Activated naive CD4-positive, alpha-beta T cell treated with anti-CD3 and anti-CD28 coated beads for 36 hours (primary cell): ENCODE measurements at places on chromosomes 7 and 10. TPM values are rescaled to one million over a fixed set of nuclear protein-coding genes. Genes with fewer than 3 reads are reported as not detected.

TBXAS1 gene
- total RNA-seq = 0.83 TPM

MYPN gene
- not detected for total RNA-seq

C10orf120 gene
- total RNA-seq = not detected

ADRB1 gene
- not detected for total RNA-seq

ADGRA1 gene
- total RNA-seq = not detected

CFAP43 gene
- not detected for total RNA-seq

GRB10 gene
- 24.3 TPM for total RNA-seq

ZNF394 gene
- total RNA-seq = 26.5 TPM

MAT1A gene
- not detected for total RNA-seq

DNA sequence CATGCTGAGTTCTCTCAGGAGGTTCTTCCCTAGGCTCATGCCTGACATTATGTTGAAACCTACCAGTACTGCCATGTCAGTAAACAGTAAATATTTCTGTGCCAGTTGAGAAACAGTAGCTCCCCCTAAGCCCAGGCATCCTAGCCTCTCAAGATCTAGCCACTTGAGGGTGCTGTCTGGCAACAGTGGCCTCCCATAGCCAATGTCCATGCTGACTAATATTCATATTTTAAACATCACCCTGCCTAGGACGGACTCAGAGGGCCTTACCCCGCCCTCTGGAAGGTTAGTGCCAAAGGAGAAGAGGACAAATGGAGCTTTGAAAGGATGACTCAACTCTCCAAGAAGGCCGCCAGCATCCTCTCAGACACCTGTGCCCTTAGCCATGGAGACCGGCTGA, 7.7 kb downstream of the ACSM6 start:
- no peaks in the 10 kb centered on the region for H3K36me3 ChIP-seq
- no peaks in the 10 kb centered on the region for H3K4me1 ChIP-seq
- DNase-seq = no peak
- H3K27me3 ChIP-seq = no peaks in the 10 kb centered on the region
- H3K27ac ChIP-seq = no peak overlapping the region

GRCh38 chr10:30438021-30438850, 4.3 kb downstream of the MAP3K8 start:
- DNase-seq = no peak
- H3K4me1 ChIP-seq = peaks cover 38% of the 10 kb centered on the region
- peaks cover 25% of the 10 kb centered on the region for H3K36me3 ChIP-seq
- no peaks in the 10 kb centered on the region for H3K27me3 ChIP-seq
- H3K4me3 ChIP-seq = peak overlapping the region; percentile 73

- H3K4me1 ChIP-seq = no peaks in the 10 kb centered on the region
- no peak for DNase-seq
- H3K27me3 ChIP-seq = no peaks in the 10 kb centered on the region
- no peaks in the 10 kb centered on the region for H3K36me3 ChIP-seq
- H3K27ac ChIP-seq = no peak overlapping the region
- no peak overlapping the region for H3K4me3 ChIP-seq
These were observed 24.8 kb downstream of the FIGNL1 start for GRCh38 chr7:50425318-50425717.

DNA sequence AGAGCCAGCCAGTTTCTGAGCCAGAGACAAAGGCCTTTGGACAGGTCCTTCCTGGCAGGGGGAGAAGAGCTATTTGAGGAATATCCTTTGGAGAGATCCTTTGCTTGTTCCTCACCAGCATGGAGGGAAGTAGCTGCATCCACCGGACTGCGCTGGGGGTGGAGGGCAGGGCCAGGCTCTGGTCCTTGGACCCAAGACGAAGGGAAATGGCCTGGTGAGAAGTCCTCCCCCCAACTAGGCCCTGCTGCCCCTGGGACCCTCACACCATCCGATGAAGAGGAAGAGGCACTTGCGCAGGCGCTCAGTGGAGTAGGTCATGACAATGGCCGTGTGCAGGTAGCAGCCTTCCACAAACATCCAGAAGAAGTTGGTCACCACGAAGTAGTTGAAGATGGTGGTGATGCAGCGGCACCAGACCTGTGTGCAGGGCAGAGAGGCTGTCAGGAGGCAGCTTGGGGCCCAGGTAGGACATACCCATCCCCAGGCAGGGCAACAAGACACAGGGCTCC, 19.8 kb downstream of the CRHR2 start:
- H3K36me3 ChIP-seq = no peaks in the 10 kb centered on the region
- H3K27ac ChIP-seq = no peak overlapping the region
- H3K27me3 ChIP-seq = no peaks in the 10 kb centered on the region
- H3K4me3 ChIP-seq = no peak overlapping the region

DNA sequence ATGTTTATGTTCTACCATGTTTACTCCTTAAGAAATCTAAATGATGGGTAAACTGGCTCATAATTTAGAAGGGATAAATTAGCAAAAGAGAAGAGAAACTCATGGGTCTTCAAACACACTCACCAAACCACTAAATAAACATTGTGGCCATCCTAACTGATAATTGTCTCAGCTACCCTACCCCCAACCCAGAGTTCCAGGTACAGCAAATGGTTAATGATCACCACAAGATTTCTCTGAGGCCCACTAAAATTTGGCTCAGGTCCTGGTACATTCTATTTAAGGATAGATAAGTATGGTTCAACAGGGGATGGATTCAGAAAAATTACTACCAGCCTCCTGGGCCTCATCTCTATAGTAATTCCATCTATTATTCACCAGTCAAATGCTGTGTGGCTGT, 21.4 kb downstream of the SLC25A13 start:
- H3K27ac ChIP-seq = no peak overlapping the region
- no peak overlapping the region for H3K4me3 ChIP-seq
- H3K4me1 ChIP-seq = peaks cover 31% of the 10 kb centered on the region

DNA sequence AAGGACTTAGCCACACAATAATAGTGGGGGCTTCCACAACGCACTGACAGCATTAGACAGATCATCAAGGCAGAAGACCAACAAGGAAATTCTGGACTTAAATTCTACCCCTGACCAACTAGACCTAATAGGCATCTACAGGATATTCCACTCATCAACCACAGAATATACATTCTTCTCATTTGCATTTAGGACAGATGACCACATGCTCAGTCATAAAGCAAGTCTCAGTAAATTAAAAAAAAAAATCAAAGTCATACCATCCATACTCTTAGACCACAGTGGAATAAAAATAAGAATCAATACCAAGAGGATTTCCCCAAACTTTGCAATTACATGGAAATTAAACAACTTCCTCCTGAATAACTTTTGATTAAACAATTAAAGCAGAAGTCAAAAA, 155.9 kb downstream of the CDK14 start:
- peaks cover 4% of the 10 kb centered on the region for H3K27me3 ChIP-seq
- no peak for DNase-seq
- H3K4me1 ChIP-seq = no peaks in the 10 kb centered on the region
- H3K36me3 ChIP-seq = no peaks in the 10 kb centered on the region
- no peak overlapping the region for H3K4me3 ChIP-seq
- no peak overlapping the region for H3K27ac ChIP-seq

DNA sequence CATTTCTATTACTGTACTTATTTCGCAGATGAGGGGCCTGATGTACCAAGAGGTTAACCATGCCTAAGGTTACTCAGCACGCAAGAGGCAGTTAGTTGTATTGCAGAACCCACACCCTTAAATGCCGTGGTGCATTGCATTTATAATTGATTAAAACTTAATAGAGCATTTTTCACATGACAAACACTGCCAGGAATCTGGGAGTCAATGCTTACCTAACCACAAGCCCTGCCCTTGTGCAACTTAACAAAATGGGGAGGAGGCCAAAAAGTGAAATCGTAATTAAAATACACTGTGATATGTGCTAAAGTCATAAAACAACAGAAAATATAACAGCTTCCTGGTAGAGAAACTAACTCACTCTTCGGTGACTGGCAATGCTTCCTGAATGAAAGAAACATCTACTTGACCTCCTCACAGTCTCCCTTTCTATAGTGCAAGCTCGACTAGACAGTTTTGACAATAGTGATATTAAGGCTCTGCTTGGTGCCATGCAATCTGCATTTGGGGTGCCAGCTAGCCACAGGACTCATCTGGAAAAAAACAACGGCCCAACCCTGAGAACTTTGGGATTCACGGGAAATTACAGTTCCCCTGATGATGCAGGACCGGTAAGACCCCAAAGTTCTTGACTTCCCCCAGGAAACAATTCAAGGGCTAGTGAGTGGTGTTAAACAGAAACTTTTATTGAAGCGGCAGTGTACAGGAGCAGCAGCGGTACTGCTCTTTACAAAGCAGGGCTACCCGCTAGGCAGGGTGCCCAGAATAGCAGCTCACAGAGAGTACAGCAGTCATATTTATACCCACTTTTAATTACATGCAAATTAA, 612.4 kb downstream of the TNS3 start:
- H3K4me1 ChIP-seq = no peaks in the 10 kb centered on the region
- no peak for DNase-seq
- no peaks in the 10 kb centered on the region for H3K36me3 ChIP-seq
- H3K4me3 ChIP-seq = no peak overlapping the region

DNA sequence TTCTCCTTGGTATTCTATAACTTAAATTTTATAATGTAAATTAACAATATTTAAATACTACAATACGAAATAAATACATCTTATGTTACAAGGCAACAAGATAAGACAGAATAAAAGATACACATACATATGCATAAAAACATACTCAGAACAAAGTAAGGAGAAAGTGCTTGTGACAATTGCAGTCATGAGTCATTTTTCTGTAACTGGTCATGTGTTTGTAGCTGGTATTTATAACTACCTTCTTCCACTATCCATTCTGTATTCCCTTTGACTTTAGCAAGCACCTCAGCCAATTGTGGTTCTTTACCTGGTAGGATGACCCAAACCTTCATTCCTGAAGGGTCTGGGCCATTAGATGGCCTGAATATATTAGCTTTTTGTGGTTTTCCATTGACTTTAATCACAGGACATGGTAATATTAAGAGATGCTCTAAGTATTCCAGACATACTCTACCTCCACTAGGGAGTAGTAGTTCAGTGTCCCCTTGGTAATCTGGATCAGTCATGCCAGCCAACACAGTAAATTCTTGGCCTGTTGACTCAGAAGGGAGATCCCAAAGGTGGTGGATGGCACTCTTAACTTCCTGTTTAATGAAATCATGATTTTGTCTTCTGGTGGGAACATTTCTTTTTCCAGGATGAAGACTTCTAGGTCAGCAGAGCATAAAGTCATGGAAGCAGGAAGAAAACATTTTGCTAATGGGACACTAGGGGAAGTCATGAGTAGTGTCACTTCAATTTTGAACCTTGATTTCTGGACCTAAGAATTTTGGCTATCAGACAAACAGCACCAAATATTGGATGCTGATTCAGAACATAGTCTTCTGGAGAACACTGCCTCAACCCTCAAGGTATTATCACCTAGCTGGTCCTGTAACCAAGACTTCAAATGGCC, 733.7 kb upstream of the IGFBP3 start:
- H3K36me3 ChIP-seq = no peaks in the 10 kb centered on the region
- no peak for DNase-seq
- no peaks in the 10 kb centered on the region for H3K4me1 ChIP-seq

GRCh38 chr7:74173491-74173865, 678 bp upstream of the EIF4H start:
- no peaks in the 10 kb centered on the region for H3K27me3 ChIP-seq
- no peak for DNase-seq
- peak overlapping the region; percentile 66 for H3K27ac ChIP-seq
- peak overlapping the region; percentile 87 for H3K4me3 ChIP-seq
- H3K36me3 ChIP-seq = peaks cover 18% of the 10 kb centered on the region
